ENCODE measurements at places on chromosomes 6 and 20.
A peak's percentile ranks its signal among the peaks of the same experiment; 100 is the strongest.

DNA sequence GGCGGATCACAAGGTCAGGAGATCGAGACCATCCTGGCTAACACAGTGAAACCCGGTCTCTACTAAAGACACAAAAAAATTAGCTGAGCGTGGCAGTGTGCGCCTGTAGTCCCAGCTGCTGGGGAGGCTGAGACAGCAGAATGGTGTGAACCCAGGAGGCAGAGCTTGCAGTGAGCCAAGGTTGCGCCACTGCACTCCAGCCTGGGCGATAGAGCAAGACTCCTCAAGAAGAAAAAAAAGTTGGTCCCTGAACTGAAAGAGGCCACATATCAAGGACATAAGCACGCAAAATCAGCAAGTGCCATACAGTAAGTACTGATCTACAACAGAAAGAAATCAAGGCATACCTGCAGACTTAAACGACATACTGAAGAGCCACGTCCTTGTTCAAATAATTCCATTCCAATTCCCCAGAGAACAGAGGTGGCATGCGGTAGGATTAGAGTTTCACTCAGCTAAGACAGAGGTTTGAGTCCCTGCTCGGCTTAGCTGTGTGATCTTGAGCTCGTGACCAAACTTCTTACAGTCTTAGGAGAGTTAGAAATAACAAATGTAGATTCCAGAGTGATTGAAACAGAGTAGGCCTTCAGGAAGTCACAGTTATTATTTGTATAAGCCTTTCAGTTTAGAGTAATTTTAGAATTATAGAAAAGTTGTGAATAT lies 29.2 kb downstream of the B4GALT5 start:
- no peak for DNase-seq

DNA sequence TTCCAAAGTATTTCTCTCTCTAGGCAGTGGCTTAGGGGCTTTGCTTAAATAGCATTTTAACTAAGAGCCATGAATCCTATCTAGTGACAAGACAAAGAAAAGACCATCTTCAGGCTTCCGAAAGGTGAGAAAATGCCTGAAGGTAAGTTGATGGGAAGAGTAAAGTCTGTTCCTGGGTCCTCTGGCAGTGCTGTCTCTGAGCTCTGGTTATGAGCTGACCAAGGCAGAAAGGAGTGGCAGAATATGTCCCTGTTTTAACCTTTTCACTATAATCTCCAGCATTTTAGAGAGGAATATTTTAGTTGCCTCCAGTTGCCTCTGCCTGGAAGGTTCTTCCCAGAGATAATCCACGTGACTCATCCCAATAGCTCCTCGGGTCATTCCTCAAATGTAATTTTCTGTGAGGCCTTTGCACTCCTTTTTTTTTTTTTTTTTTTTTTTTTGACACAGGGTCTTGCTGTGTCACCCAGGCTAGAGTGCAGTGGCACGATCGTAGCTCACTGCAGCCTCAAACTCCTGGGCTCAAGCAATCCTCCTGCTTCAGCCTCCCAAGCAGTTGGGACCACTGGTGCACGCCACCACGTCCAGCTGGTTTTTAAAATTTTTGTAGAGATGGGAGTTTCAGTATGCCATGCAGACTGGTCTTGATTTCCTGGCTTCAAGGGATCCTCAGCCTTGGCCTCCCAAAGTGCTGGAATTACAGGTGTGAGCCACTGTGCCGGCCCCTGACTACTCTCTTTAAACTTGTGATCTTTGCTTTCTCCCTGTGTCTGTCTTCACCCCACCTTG lies 3.7 kb upstream of the ARMH2 start:
- DNase-seq, result no peak

GRCh38 chr20:58824843-58825242 lies 25.9 kb downstream of the GNAS-AS1 start:
- no peak for DNase-seq

DNA sequence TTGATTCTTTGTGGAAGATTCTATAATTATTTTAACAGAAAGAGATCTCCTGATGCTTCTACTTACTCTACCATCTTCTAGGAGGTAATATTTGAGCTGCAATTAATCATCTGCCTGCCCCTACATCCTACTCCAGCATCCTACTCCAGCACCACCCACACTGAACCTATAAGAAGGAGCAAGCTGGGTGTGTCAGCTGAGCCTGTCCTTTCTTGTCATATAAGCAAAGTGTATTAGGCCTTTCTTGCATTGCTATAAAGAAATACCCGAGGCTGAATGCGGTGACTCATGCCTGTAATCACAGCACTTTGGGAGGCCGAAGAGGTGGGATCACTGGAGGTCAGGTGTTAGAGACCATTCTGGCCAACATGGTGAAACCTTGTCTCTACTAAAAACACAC lies 84.2 kb upstream of the ARG1 start:
- no peak for DNase-seq

DNA sequence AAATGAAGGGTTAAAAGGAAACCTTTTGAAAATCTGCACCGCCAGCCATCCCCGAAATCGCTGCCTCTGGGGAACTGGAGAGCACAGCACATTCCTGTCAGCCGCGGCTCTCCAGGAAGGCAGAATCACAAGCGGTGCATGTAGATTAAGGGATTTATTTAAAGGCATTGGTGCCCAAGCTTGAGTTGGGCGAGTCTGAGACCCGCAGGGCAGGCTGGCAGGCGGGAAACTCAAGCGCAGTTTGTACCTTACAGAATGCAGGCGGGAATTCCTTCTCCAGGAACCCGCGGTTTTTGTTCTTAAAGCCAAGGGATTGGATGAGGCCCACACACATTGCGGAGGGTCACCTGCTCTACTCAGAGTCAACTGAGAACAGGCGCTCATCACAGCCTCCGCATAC lies 10.8 kb downstream of the GPR31 start:
- no peak for DNase-seq

DNA sequence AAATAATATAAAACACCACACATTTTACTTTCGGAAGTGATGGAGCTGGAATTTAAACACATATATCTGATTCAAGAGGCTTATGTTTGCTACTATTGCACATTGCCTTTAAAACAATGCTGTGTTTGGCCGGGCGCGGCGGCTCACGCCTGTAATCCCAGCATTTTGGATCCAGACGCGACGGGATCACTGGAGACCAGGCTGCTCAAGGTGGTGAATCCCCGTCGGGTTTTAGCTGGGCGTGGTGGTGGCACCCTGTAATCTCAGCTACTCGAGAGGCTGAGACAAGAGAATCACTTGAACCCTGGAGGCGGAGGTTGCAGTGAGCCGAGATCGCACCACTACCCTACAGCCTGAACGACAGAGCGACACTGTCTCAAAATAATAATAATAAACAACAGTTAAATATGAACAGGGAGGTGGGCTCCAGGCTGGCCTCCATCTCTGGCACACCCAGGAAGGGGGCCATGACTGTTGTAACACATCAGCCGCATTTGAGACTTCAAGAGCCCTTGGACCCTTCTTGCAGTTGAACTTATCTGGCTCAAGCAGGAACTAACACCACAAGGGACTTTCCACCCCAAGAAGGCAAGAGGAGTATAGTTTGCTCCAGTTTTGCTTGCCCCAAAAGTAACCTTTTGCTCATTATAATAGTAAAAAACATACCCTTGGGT lies 127.1 kb upstream of the ZNF184 start:
- DNase-seq, result no peak

- DNase-seq, result no peak
Measured at GRCh38 chr6:110415086-110415916, at the start of gene DDO. DDO (minus strand) TSS chr6:110415575; CDS start chr6:110413462, 2,113 bp downstream.

- peak; percentile 59 for DNase-seq
Measured at GRCh38 chr20:31560094-31560745, 44.9 kb upstream of the ID1 start.

- peak; percentile 70 for DNase-seq
Measured at GRCh38 chr6:32933661-32934085, 7.2 kb downstream of the HLA-DMB start.

DNA sequence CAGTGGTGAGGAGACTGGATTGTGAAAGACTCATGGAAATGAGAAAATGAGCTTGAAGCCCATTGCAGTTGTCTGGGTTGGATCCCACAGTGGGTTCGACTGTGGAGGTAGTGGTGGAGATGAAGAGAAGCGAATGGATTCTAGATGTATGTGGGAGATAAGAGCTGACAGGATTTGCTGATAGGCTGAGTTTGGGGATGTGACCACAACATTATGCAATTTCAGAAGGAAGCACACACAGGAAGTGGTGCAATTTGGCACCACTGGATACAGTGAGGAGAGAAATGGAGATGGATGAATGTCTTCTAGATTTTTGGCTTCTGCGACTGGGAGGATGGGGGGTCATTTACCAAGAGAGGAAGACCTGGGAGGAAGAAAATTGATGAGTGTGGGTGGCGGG lies 64.4 kb upstream of the MAFB start:
- DNase-seq, result no peak

DNA sequence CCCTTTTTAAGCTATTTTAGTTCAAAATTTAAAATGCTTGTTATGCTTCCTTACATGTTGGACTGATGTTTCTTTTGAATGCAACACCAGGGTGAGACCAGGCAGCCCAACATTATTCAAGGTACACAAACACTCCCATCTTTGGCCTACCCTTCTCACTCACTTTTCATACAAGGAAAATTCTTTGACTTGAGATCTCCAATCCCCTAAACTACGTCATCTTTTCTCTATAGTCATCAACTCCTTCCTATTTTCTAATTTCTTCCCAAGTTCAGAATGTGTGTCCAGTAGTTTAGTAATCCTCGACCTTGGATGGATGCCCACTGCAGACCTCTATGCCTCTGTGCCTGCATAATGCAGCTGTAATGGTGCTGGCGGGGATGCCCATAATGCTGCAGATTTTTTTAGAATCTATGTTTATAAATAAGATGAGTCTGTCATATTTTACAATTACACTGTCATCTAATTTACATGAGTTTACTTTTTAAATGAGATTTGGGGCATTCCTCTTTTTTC lies 108.7 kb downstream of the ID4 start:
- DNase-seq, result no peak

Measured in T-cell (primary cell).